ENCODE measurements at places on chromosomes 11 and 22.
A peak's percentile ranks its signal among the peaks of the same experiment; 100 is the strongest.

- DNase-seq = no peak
Observed at GRCh38 chr22:27113641-27114040, 456.3 kb downstream of the MIAT start.

DNA sequence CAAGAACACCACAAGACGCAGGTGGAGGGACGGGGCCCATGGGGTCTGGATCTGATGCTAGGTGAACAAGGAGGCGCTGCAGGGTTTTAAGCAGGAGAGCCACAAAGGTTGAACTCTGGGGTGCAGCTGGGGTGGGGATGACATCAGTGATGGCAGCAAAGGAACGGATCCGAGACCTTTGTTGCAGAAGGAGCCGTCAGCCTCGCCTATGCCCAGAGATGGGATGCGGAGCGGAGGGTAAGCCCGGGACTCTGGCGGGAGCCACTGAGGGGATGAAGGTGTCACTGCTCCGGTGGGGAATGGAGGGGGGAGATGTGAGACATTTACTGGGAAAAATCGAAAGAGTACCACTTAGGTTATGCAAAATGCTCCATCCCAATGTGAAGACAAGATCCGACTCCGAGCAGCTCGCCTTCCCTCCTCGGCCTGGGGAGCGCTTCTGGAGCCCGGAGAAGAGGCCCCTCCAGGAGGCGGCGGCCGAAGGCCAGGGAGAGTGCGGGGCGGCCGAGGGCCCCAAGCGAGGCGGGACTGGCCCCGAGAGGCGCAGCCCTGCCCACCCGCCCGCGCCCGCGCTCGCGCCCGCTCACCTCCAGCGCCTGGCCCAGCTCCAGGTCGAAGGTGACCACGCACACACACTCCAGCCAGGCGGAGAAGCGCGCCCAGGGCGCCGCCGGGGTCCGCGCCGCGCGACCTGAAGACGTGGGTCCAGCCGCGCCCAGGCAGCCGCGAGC, 422 bp downstream of the DENND6B start:
- DNase-seq = no peak

DNA sequence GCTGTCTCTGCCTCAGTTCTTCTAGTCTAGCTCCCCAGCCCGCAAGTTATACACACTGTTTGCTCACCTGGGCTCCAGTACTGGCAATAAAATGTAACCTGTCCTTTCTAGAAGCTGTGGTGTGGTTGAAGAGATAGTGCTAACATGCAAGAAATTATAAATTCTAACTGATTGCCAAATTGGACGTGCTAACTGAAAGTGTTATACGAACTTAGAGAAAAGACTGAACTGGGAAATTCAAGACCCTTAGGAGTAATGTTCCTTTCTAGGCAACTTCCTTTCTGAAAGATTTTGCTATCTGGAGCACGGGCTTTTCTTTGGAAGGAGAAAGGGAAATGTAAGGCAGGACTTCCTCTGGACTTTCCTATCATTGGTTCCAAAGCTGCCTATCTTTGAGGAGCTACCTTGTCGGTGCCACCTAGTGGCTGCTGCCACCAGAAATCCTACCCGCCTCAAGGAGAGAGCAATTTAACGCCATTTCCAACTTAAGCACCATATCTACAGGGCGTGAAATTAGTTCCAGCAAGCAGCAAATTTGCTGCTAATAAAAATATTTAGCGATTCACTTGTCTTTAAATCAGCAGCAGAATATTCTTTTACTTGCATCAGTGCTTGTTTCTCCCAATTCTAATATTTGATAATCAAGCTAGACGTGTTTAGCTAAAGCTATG, 12.7 kb upstream of the TMEM218 start:
- DNase-seq = no peak

- no peak for DNase-seq
Observed at GRCh38 chr11:79417069-79417920, 23.5 kb downstream of the TENM4 start.

DNA sequence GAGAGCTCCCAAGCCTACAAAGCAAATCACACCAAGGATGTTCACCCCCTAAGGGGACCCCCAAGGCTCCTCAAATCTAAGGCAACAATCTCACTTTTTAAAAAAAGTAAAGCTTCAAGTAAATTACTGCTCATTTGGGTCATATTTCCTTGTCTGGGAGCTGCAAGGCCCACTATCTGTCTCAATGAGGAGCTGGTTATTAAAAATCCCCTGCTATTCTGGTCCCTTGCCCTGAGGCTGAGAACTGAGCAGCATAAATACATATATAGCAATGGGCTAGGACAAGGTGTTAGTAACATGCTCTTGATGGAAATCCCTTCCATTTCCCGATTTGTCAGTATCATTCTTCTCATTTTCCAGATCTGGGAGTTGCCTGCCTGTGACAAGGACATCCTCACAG, 119.2 kb downstream of the ETS1 start:
- no peak for DNase-seq

DNA sequence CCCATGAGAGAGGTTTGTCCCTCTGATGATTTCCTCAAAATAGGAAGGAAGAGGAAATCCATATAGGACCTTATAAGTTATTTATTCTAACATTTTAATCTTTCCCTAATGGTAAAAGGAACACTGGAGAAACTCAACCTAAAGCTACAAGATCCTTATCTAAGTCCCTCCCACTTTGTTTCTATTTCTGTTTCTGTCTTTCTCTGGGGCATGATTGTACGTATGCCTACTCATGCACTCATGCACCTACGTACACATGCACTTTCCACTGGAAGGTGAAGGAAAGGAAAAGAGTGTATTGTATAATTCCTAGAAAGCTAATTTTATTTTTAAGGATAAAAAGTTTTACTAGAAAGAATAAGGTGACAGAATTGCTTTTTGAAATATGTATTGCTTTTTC, 125.0 kb downstream of the RAB38 start:
- DNase-seq = no peak

DNA sequence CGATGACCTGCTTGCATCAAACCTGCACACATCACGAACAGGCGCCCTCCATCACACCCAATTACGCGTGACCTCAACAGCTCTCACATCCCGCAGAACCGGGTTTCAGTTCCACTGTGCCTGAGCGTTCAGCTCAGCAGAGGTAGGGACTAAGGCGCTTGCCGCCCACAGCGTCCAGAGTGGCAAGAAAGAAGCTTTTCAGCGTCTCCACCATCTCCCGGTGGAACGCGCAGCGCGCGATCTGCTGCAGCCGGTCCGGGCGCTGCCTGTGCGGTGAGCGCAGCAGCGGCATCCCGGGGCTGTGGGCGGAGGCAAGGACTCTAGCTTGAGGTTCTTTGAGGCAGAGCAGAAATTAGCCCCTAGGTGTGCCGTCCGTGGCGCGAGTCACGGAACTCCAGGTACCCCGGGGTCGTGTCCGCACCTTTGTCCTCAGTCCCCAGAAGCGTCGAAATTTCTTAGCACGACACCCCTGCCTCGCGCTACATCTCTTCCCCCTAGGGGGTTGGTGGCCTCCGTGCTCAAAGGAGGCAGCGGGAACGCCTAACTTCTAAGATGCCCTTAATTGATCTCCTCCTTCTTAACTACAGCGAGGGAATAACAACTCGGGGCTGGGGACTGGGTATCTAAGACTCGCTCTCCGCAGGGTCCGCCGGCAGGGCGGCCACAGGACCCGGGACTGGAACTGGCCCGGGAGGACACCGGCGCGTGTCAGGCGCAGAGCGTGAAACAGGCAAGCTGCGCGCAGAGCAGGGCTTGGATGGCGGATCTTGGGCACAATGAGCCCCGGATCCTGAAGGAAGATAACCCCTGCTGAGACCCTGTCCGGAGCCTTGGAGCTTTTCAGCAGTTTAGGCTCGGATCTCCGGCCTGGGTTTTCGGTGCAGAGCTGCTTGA, 1.7 kb upstream of the CALCA start:
- DNase-seq = no peak

- no peak for DNase-seq
Observed at GRCh38 chr22:21014726-21015465, at the start of gene P2RX6. P2RX6 (plus strand) TSS chr22:21015165; CDS start chr22:21015175, 10 bp downstream.

GRCh38 chr11:33616552-33616951, 84.1 kb downstream of the C11orf91 start:
- no peak for DNase-seq

GRCh38 chr11:65851811-65852507, 6.0 kb downstream of the CFL1 start:
- DNase-seq = no peak

- DNase-seq = no peak
Observed at GRCh38 chr11:65709661-65710060, 2.4 kb upstream of the KAT5 start.

DNA sequence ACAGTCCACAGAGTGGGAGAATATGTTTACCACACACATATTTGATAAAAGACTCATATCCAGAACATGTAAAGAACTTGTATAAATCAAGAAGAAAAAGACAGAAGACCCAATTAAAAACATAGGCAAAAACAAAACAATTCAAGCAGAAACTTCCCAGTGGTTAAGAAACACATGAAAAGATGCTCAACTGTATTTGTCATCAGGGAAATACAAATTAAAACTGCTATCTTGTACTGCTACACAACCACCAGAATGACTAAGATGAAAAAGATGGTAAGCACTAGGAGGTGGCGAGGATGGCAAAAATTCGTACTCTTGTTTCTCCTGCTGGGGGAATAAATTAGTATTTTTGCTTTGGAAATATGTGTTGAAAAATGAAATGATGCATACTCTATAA, 192.3 kb upstream of the C11orf87 start:
- no peak for DNase-seq

GRCh38 chr11:14270690-14271542, 88.1 kb downstream of the RRAS2 start:
- no peak for DNase-seq

GRCh38 chr11:64305691-64306562, 603 bp downstream of the ESRRA start:
- peak; percentile 48 for DNase-seq

DNA sequence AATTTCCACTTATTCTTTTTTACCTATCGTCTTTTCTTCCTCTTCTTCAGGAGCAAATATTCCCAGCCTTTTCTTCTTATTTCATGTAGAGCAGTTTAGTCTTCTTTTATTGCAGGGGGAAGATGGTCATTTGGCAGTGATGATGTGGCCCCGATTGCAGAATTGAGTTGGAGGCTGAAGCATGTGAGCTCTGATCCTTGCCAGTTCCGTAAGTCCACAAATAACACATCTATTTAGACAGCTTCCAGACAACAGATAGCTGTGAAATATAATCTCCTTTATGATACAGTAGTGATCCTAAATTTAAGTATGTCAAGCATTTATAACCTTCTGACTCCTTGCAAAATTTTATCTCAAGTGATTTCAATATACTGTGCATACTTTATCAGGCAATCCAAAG, 27.5 kb downstream of the REXO2 start:
- DNase-seq = no peak

GRCh38 chr11:11764423-11764803, 77.4 kb upstream of the USP47 start:
- no peak for DNase-seq

DNA sequence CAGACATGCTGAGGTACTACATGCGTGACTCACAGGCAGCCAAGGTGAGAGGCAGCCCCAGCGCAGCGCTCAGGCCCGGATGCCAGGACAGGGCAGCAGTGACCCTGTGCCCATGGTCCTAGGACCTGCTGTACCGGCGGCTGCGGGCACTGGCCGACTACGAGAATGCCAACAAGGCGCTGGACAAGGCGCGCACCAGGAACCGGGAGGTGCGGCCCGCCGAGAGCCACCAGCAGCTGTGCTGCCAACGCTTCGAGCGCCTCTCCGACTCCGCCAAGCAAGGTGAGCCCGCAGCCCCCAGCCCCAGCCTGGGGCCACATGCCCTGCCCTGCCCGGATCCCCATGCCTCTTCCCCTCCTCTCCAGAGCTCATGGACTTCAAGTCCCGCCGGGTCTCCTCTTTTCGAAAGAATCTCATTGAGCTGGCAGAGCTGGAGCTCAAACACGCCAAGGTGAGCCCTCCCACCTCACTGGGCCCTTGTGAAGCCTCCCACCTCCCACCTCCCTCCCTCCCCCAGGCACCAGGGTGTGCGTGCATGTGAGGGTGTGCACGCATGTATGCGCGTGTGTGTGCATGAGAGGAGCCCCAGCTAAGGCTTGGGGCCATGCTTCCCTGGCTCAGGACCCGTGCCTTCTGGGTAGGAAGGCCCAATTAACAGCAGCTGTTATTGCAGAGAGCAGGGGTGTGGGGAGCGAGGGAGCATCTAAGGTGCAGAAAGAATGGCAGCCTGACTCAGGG, 5.3 kb downstream of the CFL1 start:
- DNase-seq = no peak

- no peak for DNase-seq
Observed at GRCh38 chr11:69361048-69361447, 67.1 kb downstream of the MYEOV start.

DNA sequence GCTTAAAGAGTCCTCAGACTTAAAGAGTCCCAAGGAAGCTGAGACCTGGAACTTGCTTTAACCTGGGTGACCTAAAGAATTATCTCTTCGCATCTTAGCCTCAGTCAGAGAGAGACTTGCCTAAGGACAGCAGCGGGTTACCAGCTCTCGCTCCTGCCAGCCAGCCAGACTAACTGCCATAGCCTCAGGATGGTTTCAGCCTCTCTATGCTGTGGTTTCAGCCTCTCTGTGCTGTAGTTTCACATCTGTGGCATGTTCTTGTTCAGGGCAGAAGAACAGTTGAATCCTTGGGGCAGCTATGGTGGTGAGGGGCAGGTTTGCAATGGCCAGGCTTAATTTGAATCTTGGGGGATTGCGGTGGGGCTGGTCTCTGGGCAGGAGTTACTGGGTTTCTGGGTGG, 2.3 kb downstream of the FRMD8 start:
- DNase-seq = no peak

GRCh38 chr11:86671531-86672006, 847 bp downstream of the ME3 start:
- no peak for DNase-seq

DNA sequence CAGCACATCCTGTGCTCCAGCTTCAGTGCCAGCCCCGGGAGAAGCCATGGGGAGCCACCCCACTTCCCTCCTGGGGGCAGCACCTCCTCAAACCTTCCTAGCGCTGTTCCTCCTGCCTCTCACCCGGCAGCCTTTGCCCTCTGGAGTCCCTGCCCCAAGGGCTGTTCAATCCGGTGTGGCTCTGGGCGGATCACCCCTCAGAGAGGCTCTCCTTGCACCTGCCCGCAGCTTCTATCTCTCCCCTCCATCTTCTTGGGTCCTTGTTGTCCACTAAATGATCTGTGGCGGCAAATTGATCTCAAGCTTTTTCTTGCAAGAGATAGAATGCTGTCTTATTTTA, 18.1 kb upstream of the CDKN1C start:
- no peak for DNase-seq

GRCh38 chr11:104120493-104121137, 43.3 kb downstream of the PDGFD start:
- no peak for DNase-seq

DNA sequence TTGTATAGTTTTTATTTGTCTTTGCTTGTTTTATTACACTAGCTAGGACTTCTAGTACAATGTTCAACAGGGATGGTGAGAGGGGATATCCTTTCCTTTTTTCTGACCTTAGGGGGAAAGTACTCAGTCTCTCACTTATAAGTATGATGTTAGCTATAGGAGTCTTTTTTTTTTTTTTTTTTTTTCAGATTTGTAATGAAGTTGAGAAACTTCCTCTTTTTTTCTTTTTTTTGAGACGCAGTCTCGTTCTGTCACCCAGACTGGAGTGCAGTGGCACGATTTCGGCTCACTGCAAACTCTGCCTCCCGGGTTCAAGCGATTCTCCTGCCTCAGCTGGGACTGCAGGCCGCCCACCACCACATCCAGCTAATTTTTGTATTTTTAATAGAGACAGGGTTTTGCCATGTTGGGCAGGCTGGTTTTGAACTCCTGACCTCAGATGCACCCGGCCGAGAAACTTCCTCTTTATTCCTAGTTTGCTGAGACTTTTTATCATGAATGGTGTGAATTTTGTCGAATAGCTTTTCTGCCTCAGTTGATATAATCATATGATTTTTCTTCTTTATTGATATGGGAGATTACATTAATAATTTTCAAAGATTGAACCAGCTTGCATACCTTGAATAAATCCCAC, 10.9 kb downstream of the TRIM22 start:
- no peak for DNase-seq

- DNase-seq = no peak
Observed at GRCh38 chr11:92782806-92783205, 186.6 kb upstream of the MTNR1B start.
